ENCODE measurements at places on chromosomes 6 and 20. TPM values are rescaled to one million over a fixed set of nuclear protein-coding genes. Genes with fewer than 3 reads are reported as not detected.

The BACH2 gene
- 34.1 TPM for total RNA-seq

The BHLHE23 gene
- total RNA-seq: not detected

The SPATA25 gene
- 3.4 TPM for total RNA-seq

The RGS19 gene
- total RNA-seq: 7.0 TPM

The LBP gene
- not detected for total RNA-seq

The SALL4 gene
- total RNA-seq: 20.5 TPM

The AGER gene
- total RNA-seq: 28.1 TPM

The ZC2HC1B gene
- total RNA-seq: 0.29 TPM

The HLA-DMB gene
- not detected for total RNA-seq

The SLC22A7 gene
- total RNA-seq: not detected

The MYO6 gene
- 70.0 TPM for total RNA-seq

The CHD6 gene
- total RNA-seq: 101 TPM

The BPIFB2 gene
- total RNA-seq: not detected

The CUL9 gene
- total RNA-seq: 71.6 TPM

The OR12D3 gene
- total RNA-seq: not detected

The FAXC gene
- total RNA-seq: 13.9 TPM

Measured in mesothelial cell of epicardium (in vitro differentiated cells).